Thoracic aorta endothelial cell (primary cell): ENCODE measurements at places on chromosomes 12 and 14. TPM values are rescaled to one million over a fixed set of nuclear protein-coding genes. Genes with fewer than 3 reads are reported as not detected.

Gene CD4
- total RNA-seq = not detected in 2 replicates

Gene TNS2
- total RNA-seq = 37.1 and 53.6 TPM in 2 replicates

Gene CLEC12A
- total RNA-seq = not detected in 2 replicates

Gene SETD1B
- 5.7 and 8.0 TPM in 2 replicates for total RNA-seq

Gene GSG1
- not detected in 2 replicates for total RNA-seq

Gene PRB2
- not detected in 2 replicates for total RNA-seq

Gene TTC8
- total RNA-seq = 14.5 and 21.3 TPM in 2 replicates

Gene MGST1
- 41.6 and 137 TPM in 2 replicates for total RNA-seq

Gene PCED1B
- total RNA-seq = 0.40 and 0.72 TPM in 2 replicates

Gene FIGNL2
- total RNA-seq = 0.53 and 2.5 TPM in 2 replicates

Gene TAS2R31
- total RNA-seq = 12.5 and 12.6 TPM in 2 replicates

Gene HSPA2
- total RNA-seq = 2.0 and 3.8 TPM in 2 replicates

Gene ACSS3
- total RNA-seq = under 0.01 and 0.43 TPM in 2 replicates

Gene RHOJ
- total RNA-seq = 118 and 241 TPM in 2 replicates

Gene SERPINA4
- not detected in 2 replicates for total RNA-seq

Gene C14orf132
- total RNA-seq = 3.2 and 6.0 TPM in 2 replicates
